ENCODE measurements at places on chromosomes 2 and 18. TPM values are rescaled to one million over a fixed set of nuclear protein-coding genes. Genes with fewer than 3 reads are reported as not detected.

GRCh38 chr2:64727013-64727767 is 73.5 kb upstream of the SERTAD2 start:
- DNase-seq: no peak

The GREB1 gene
- polyA plus RNA-seq: not detected

- DNase-seq: no peak
Measured at GRCh38 chr2:15275346-15275745, 285.8 kb downstream of the NBAS start.

The MERTK gene
- polyA plus RNA-seq: 0.09 TPM

- peak; percentile 79 for DNase-seq
Measured at GRCh38 chr18:5294457-5295230, 882 bp downstream of the ZBTB14 start.

- DNase-seq: no peak
Measured at GRCh38 chr2:43946685-43947084, 49.1 kb downstream of the LRPPRC start.

The SERPINB10 gene
- not detected for polyA plus RNA-seq

The SERPINB7 gene
- polyA plus RNA-seq: not detected

GRCh38 chr2:98252038-98252773 is 94.0 kb upstream of the CNGA3 start:
- DNase-seq: no peak

DNA sequence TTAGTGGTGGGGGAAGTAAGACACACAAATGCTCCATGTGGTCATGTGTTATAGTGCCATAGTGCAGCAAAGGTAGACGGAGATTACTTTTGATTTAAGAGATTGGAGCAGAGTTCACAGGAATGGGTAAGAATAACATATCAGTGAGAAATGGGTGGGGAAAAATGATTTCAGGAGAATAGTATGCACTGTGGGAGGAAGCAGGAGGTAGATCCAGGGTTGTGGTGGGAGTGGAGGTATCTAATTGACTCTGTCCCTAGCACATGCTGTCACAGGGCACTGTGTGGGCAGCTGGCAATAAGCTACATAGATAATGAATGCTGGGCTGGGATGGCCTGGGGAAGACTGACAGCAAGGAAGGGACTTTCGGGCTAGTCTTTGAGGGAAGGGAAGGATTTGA is 65.3 kb downstream of the STAT1 start:
- DNase-seq: no peak

GRCh38 chr2:190846746-190847145 is 33.9 kb upstream of the GLS start:
- DNase-seq: no peak

The FBXO36 gene
- polyA plus RNA-seq: 2.2 TPM

The IL36RN gene
- not detected for polyA plus RNA-seq

The MC2R gene
- polyA plus RNA-seq: not detected

- DNase-seq: no peak
Measured at GRCh38 chr2:224145751-224146355, 106.8 kb upstream of the SERPINE2 start.

The IL36G gene
- polyA plus RNA-seq: not detected

DNA sequence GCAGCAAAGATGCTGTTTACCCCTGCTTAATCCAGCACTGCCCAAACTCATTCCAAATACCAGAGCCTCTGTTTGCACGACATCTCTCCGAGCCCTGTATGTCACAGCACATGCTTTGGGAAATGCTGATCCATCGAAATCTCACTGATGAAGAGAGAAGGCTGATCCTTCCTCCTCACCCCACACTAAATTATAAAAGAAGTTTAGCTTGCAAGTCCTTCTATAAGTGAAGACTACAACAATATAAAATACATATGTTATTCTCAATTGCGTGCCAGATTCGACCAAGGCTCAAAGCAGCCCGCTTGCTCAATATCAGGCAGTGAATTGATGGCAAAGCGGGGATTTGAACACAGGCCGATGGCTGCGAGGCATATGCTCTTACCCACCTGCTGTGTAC is 30.7 kb upstream of the SLC35F6 start:
- DNase-seq: no peak

GRCh38 chr18:3851159-3851558 is 401.2 kb downstream of the TGIF1 start:
- no peak for DNase-seq

DNA sequence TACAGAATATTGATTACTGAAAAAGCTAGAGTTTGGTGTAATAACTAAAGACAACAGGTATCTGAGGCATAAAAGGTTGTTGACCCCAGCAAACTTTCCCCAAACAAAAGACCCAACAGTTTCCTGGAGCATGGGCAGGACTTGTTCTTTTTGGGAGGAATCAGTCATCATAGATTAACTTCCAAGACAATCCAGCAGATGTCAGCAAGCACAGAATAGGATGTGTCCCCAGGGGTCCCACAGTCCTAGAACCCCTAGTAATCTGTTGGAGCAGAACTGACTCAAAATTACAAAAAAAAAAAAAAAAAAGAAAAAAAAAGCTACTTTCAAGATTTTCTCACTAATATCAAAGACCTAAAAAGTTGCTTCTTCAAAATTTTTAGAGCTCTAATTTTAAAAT is 564.7 kb upstream of the SLC39A10 start:
- DNase-seq: no peak

DNA sequence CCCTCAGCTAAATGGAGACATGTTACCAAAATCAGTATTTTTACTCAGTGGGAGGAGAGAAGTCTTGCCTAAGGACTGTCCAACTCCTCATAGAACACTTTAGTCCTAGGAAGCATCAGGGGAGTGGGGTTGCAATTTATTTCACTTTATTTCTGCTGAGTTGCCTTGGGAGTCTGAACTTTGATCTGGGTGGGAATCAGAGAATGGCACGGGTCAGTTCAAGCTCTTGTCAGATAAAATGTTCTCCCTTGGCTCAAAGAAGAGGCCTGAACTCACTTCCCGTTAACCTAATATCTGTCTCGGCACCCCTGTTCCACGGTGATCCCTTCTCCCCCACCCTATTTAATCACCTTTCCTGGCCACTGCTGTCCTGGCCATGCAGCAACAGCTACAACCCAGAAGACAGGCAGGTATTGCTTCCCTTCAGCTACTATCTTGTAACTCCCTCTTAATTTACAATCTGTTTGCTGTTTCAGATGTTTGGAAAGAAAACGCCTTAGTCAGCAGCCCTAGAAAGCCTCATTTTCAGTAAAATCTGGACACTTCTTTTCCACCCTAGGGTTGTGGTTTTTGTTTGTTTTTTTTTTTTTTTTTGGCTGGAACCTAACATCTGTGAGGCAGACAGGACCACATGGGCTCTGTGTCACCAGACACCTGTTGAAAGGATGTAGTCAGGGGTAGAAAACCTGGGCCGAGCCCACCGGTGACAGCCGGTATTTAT is 52.5 kb downstream of the SERTAD2 start:
- no peak for DNase-seq

GRCh38 chr2:53786352-53786704 is 425 bp downstream of the ASB3 start:
- peak; percentile 58 for DNase-seq

DNA sequence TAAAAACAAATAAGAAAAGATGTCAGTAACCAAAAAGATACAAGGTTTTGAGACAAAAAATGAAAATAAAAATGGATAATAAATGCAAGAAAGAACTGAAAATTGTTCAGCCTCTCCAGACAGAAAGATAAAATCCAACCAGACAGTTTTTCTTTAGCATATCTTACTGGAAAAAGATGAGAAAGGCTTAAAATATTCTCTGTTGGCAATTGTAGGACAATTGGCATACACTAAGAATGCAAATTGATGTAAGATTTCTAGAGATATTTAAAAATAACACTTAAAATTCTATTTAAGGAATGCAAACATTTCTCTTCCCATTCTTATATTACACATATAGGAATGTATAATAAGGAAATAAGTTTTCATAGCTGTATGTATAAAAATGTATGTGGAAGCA is 590.6 kb downstream of the DSC3 start:
- no peak for DNase-seq

GRCh38 chr2:195498176-195498575 is 158.8 kb upstream of the SLC39A10 start:
- DNase-seq: peak; percentile 52
